ENCODE measurements at places on chromosomes 16 and 17. TPM values are rescaled to one million over a fixed set of nuclear protein-coding genes. Genes with fewer than 3 reads are reported as not detected.

DNA sequence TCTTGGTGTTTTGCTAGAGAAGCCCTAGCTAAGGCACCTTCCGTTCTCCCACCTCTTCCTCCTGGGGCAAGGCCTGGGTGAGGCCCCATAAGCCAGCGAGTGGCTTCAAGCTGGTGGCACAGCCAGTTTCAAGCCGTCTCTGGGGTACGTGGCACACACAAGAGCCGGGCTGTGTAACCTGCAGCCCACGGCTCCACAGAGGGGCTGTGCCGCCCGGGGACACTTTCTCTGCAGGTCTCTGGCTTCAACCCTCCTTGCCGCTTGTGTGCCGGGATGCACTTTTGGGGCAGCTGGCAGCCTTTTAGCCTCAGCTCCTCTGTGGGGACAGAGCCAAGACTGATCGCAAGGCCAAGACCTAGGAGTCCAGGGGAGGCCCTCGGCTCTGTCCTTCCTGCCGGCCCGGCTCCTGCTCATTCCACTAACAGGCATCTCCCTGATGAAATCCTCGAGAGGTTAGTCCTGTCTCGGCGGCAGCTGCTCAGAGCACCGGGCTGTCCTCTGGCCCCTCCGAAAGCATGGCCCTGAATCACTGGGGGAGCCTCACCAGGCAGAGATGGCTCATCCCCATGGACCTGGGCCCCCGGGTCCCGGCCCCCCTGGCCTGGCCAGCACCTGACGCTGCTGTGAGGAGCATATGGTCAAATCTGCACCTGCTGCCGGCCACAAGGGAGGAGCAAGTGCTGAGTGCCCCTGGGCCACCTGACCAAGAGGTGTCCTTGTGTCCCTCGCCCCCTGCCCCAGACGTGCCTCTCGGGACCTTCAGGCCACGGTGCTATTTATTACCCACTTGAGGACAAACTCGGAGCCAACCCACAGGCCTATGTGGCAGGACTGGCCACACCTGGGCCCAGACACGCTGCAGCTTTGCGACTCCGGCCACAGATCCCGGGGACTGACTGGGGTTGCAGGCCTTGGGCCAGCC, 98.5 kb downstream of the METRNL start:
- peak; percentile 43 for DNase-seq
- H3K4me3 ChIP-seq: no peak overlapping the region
- no peak overlapping the region for H3K27ac ChIP-seq
- no peaks in the 10 kb centered on the region for H3K27me3 ChIP-seq
- H3K36me3 ChIP-seq: no peaks in the 10 kb centered on the region

DNA sequence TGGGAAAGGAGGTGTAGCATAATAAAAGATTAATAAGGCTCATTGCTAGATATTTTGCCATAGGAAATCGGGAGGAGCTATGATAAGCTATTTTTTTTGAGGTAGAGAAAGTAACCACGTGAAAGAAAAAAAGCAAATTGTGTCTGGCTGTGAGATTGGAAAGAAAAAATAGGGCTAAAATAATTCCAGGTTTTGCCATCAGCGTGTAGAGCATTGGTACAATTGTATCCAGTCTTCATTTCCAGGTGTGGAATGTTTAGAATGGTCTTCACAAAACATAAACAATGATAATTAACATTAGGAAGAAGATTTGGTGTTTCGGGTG, 1.1 kb downstream of the TANC2 start:
- H3K4me1 ChIP-seq: peaks cover 18% of the 10 kb centered on the region
- DNase-seq: no peak

GRCh38 chr17:79866791-79867518, 27.7 kb upstream of the CBX4 start:
- DNase-seq: no peak
- H3K27ac ChIP-seq: no peak overlapping the region
- H3K4me3 ChIP-seq: no peak overlapping the region
- no peaks in the 10 kb centered on the region for H3K27me3 ChIP-seq
- H3K4me1 ChIP-seq: no peaks in the 10 kb centered on the region

- H3K4me1 ChIP-seq: no peaks in the 10 kb centered on the region
- no peaks in the 10 kb centered on the region for H3K36me3 ChIP-seq
- no peaks in the 10 kb centered on the region for H3K27me3 ChIP-seq
- H3K4me3 ChIP-seq: no peak overlapping the region
- no peak overlapping the region for H3K27ac ChIP-seq
- no peak for DNase-seq
Measured at GRCh38 chr16:69942627-69943170, 8.4 kb upstream of the CLEC18A start.

DNA sequence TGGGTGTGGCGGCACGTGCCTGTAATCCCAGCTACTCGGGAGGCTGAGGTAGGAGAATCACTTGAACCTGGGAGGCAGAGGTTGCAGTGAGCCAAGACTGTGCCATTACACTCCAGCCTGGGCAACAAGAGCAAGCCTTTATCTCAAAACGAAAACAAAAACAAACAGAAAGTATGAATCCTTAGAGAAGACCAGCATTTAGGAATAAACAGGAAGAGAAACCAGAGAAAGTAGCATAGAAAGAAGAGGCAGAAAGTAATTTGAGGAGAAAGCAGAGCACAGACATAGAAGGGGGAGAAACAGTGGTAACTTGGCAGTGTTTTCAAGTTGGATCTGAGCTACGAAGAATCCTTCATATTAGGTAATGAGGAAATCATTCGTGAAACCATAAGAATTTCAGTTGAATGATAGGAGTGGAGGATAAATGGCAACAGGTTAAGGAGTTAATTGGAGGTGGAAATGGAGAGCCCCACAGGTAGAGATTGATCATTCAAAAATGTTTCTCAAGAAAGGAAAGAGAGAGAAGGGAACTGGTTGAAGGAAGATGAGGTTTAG, 9.7 kb upstream of the CCL2 start:
- H3K4me3 ChIP-seq: no peak overlapping the region
- no peak for DNase-seq
- H3K36me3 ChIP-seq: no peaks in the 10 kb centered on the region
- H3K27me3 ChIP-seq: no peaks in the 10 kb centered on the region
- H3K4me1 ChIP-seq: peaks cover 30% of the 10 kb centered on the region

- peaks cover 4% of the 10 kb centered on the region for H3K4me1 ChIP-seq
- H3K4me3 ChIP-seq: no peak overlapping the region
- no peak for DNase-seq
- H3K27me3 ChIP-seq: no peaks in the 10 kb centered on the region
- H3K36me3 ChIP-seq: no peaks in the 10 kb centered on the region
- H3K27ac ChIP-seq: no peak overlapping the region
Measured at GRCh38 chr16:70478169-70478568, 23.8 kb downstream of the FCSK start.

DNA sequence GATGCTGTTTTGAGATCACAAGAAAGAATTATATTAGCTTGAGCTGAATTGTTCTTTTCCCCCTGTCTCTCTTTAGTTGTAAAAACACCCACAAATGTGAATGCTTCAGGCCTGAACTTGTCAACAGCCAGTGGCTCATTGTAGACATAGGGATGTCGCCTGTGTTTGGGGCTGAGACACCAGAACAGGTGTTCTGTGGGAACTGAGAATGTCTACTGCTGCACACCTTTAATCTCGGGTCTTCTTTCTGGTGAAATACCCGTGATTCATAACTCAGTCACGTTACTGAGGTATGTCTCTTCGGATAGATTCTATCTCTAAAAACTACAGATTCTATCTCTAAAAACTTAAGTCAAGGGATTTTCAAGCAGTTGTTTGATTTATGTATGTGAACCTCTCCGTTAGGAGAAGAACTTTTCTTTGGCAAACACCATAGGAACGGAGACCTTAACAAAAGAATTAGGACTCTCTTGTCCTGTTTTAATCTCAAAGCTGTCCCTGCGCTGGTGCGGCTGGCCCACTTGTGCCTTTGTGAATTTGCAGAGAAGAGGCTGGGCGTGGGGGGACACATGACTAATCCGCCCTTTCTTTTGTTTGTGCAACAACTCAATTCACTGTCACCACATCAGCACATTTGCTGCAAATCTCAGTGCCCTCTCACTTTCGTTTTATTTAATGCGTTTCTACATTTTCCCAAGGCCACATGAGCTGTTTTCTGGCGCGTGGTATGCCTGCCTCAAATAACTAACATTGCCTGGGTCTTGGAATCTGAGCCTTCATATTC, 643.0 kb downstream of the MAF start:
- peak; percentile 64 for DNase-seq
- no peaks in the 10 kb centered on the region for H3K4me1 ChIP-seq
- no peak overlapping the region for H3K27ac ChIP-seq

GRCh38 chr16:88928405-88929090, 48.5 kb downstream of the CBFA2T3 start:
- no peaks in the 10 kb centered on the region for H3K36me3 ChIP-seq
- no peak overlapping the region for H3K4me3 ChIP-seq
- no peak for DNase-seq
- no peak overlapping the region for H3K27ac ChIP-seq
- peaks cover 34% of the 10 kb centered on the region for H3K4me1 ChIP-seq
- no peaks in the 10 kb centered on the region for H3K27me3 ChIP-seq

GRCh38 chr16:12530302-12530701, 273.4 kb downstream of the CPPED1 start:
- no peak for DNase-seq
- no peaks in the 10 kb centered on the region for H3K36me3 ChIP-seq
- H3K4me1 ChIP-seq: no peaks in the 10 kb centered on the region
- no peak overlapping the region for H3K4me3 ChIP-seq
- no peaks in the 10 kb centered on the region for H3K27me3 ChIP-seq

GRCh38 chr17:55543709-55544108, 32.5 kb upstream of the SMIM36 start:
- H3K27me3 ChIP-seq: no peaks in the 10 kb centered on the region
- no peak for DNase-seq
- H3K4me1 ChIP-seq: no peaks in the 10 kb centered on the region

GRCh38 chr17:6815775-6816174, 15.8 kb downstream of the TEKT1 start:
- no peak overlapping the region for H3K4me3 ChIP-seq
- H3K36me3 ChIP-seq: no peaks in the 10 kb centered on the region
- peak; percentile 45 for DNase-seq
- H3K27me3 ChIP-seq: peaks cover 9% of the 10 kb centered on the region
- H3K4me1 ChIP-seq: no peaks in the 10 kb centered on the region

- no peaks in the 10 kb centered on the region for H3K27me3 ChIP-seq
- no peak within 1 kb of the TSS for H3K4me3 ChIP-seq
- H3K4me1 ChIP-seq: no peaks in the 10 kb centered on the region
- DNase-seq: peak; percentile 26
- no peaks in the 10 kb centered on the region for H3K36me3 ChIP-seq
Measured at GRCh38 chr17:36017799-36018198, at the start of gene CCL23. Gene CCL23 (minus strand): TSS chr17:36017972. CDS start chr17:36017897, 75 bp downstream.

- H3K36me3 ChIP-seq: no peaks in the 10 kb centered on the region
- no peaks in the 10 kb centered on the region for H3K4me1 ChIP-seq
- H3K27ac ChIP-seq: no peak overlapping the region
- no peak overlapping the region for H3K4me3 ChIP-seq
Measured at GRCh38 chr16:8931859-8932258, 31.8 kb downstream of the USP7 start.

DNA sequence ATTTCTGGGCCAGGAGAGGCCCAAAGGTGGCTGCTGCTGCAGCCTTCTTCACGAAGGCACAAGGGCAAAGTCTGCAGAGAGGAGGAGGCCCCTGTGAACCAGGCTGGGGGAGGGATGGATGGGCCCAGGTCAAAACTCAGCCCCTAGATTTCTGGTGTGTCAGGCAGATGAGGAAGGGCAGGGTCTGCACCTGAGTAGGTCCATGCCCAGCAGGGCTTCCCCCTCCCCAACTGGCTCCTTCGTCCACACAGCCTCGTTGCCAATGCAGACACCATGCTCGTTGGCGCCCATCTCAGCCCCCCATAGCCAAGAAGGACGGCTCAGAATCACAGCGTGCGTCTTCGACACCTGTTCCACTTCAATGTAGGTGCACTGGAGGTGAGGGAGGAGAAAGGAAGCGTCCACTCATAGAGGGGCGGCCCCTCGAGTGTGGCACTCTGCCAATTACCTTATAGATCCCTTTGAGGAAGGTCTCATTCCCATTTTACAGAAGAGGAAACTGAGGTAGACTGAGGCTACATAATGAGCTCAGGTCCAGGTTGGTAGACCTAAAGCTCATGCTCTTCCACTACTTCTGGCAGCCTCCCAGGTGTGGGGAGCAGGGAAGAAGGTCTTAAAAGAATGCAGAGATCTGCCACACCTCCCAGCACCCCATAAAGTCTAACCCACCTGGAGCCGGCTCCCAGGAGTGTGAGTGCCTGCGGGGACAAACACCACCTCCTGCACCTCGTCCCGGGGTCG, 902 bp downstream of the SCRN2 start:
- no peaks in the 10 kb centered on the region for H3K27me3 ChIP-seq

DNA sequence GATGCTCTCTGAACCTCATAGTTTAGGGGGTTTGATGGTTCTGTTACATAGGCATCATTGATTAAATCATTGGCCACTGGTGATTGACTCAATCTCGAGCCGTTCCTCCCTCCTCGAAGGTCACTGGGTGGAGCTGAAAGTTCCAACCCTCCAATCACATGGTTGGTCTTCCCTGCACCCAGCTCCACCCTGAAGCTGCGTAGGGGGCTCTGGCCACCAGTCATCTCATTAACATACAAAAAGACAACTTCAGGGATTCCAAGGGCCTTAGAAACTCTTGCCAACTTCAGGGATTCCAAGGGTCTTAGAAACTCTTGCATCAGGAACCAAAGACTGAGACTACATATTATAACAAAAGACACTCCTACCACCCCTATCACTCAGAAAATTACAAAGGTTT, 306.5 kb upstream of the TNRC6C start:
- no peaks in the 10 kb centered on the region for H3K36me3 ChIP-seq
- H3K27ac ChIP-seq: no peak overlapping the region
- no peak overlapping the region for H3K4me3 ChIP-seq
- H3K27me3 ChIP-seq: peaks cover 4% of the 10 kb centered on the region
- DNase-seq: no peak

- H3K27ac ChIP-seq: no peak overlapping the region
- H3K4me3 ChIP-seq: no peak overlapping the region
- H3K36me3 ChIP-seq: peaks cover 52% of the 10 kb centered on the region
- DNase-seq: no peak
- peaks cover 6% of the 10 kb centered on the region for H3K4me1 ChIP-seq
Measured at GRCh38 chr17:64538508-64539130, 31.8 kb downstream of the CEP95 start.

DNA sequence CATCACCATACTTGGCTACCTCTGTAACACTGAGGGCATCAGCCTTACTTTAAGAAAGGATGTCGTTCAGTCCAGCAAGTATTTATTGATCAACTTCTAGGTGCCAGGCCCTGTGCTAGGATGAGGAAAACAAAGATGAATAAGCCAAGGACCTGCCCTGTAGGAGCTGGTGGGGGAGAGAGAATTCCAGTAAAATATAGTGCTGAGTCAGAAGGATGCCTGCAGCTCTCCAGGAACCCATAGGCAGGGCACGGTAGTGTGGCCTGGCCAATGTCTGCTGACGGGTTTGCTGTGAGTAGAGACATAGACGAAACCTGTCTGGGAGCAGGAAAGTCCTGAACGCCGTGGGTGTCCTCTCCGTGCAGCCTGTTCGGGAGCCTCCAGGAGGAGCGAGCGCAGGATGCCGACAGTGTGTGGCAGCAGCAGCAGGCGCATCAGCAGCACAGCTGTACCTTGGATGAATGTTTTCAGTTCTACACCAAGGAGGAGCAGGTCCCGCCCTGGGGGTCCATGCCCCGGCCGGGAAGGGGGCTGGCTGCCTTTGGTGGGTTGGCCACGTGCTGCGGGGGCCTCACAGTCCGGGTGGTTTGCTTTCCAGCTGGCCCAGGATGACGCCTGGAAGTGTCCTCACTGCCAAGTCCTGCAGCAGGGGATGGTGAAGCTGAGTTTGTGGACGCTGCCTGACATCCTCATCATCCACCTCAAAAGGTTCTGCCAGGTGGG, 55.6 kb downstream of the USP43 start:
- no peaks in the 10 kb centered on the region for H3K27me3 ChIP-seq
- H3K27ac ChIP-seq: no peak overlapping the region
- H3K36me3 ChIP-seq: no peaks in the 10 kb centered on the region
- no peaks in the 10 kb centered on the region for H3K4me1 ChIP-seq

Gene PABPN1L
- 0.41 TPM for total RNA-seq

Gene GPR142
- total RNA-seq: not detected

Gene ABCC11
- 0.27 TPM for total RNA-seq

Gene TBC1D3E
- 1.7 TPM for total RNA-seq

Gene PPP1R27
- total RNA-seq: not detected

Gene ETV4
- 1.8 TPM for total RNA-seq

Gene RNF157
- 2.3 TPM for total RNA-seq
